Left ventricle myocardium inferior (tissue), 1 donor: ENCODE measurements at places on chromosomes 2 and 18. TPM values are rescaled to one million over a fixed set of nuclear protein-coding genes. Genes with fewer than 3 reads are reported as not detected.

Gene TNS1
- total RNA-seq: 828 TPM

Gene AGXT
- total RNA-seq: not detected

Gene CDH19
- 13.0 TPM for total RNA-seq

Gene SULT1C4
- total RNA-seq: 2.7 TPM

- peaks cover 57% of the 10 kb centered on the region for H3K27me3 ChIP-seq
- no peaks in the 10 kb centered on the region for H3K4me1 ChIP-seq
- no peaks in the 10 kb centered on the region for H3K36me3 ChIP-seq
- H3K4me3 ChIP-seq: no peak overlapping the region
- H3K27ac ChIP-seq: no peak overlapping the region
Observed at GRCh38 chr18:13890761-13891361, 24.5 kb downstream of the MC2R start.

DNA sequence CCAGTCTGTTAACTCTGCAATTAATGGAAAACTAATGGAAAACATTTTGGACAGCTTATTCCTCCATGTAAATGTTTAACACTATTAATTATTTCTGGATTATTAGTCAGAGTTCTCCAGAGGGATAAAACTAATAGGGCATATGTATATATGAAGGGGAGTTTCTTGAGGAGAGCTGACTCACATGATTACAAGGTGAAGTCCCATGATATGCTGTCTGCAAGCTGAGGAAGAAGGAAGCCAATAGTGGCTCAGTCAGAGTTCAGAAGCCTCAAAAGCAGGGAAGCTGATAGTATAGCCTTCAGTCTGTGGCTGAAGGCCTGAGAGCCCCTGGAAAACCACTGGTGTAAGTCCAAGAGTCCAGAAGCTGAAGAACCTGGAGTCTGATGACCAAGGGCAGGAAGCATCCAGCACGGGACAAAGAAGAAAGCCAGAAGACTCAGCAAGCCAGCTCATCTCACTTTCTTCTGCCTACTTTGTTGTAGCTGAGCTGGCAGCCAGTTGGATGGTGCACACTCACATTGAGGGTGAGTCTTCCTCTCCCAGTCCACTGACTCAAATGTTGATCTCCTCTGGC, 136.0 kb downstream of the PTH2R start:
- no peak overlapping the region for H3K27ac ChIP-seq
- no peak for DNase-seq
- peaks cover 6% of the 10 kb centered on the region for H3K27me3 ChIP-seq
- H3K4me1 ChIP-seq: no peaks in the 10 kb centered on the region
- H3K36me3 ChIP-seq: no peaks in the 10 kb centered on the region

DNA sequence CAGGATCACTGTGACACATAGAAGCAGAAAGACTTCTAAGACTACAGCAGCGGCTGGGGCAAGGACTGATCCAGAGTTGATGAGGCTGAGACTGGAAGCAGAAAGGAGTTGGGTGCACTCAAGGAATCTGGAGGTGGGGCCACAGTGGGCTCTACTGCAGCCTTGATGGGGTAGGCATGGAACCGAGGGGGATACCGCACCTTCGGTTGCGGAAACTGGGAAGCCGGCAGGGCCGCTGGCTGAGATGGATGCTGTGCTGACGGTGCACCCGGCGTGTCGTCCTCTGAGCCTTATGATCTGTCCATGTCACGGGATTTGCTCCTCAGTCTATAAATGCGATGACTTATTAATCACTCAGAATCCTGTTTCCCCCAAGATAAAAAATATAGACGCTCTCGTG, 473.5 kb upstream of the MYT1L start:
- H3K4me1 ChIP-seq: no peaks in the 10 kb centered on the region
- no peak for DNase-seq
- no peak overlapping the region for H3K4me3 ChIP-seq
- H3K27ac ChIP-seq: no peak overlapping the region

- no peaks in the 10 kb centered on the region for H3K27me3 ChIP-seq
- peaks cover 14% of the 10 kb centered on the region for H3K4me1 ChIP-seq
- no peak for DNase-seq
- no peak overlapping the region for H3K4me3 ChIP-seq
- no peak overlapping the region for H3K27ac ChIP-seq
Observed at GRCh38 chr18:57844319-57844718, 41.2 kb upstream of the ATP8B1 start.

GRCh38 chr18:62526098-62527025, 3.5 kb downstream of the ZCCHC2 start:
- peak overlapping the region; percentile 97 for H3K4me3 ChIP-seq
- peak; percentile 86 for DNase-seq
- peaks cover 78% of the 10 kb centered on the region for H3K4me1 ChIP-seq
- no peaks in the 10 kb centered on the region for H3K27me3 ChIP-seq

DNA sequence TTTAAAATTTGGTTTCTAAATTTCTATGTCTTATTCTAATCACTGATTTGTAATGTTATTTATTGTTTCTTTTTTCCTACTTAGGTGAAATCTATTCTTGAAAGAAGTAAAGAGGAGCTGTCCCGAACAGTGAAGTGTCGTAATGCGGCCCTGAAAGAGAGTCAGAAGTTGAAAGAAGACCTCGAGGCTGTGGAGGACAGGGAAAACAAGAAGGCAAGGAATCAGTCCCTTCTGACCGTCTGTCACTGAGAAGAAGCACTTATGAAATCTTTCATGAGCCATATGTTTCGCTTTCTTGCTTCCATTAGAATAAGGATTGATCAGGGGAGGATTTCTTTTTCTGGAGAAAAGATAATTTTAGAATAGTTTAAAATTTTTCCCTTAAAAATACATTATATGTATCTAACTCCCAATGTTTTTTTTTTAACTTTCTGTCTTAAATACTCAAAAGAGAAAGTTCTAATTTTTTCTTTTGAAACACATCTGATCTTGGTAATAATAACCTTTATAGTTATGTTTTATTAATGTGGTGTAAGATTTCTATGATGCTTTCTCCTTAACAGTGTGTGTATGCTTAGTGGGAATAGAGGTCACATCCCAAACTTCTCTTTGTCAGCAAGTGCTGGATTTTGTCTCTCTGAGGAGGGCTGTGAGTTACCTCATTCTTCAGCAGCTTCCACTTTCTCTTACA, 79.0 kb downstream of the CCDC150 start:
- no peak overlapping the region for H3K4me3 ChIP-seq
- H3K27me3 ChIP-seq: no peaks in the 10 kb centered on the region
- H3K27ac ChIP-seq: no peak overlapping the region
- no peaks in the 10 kb centered on the region for H3K4me1 ChIP-seq
- H3K36me3 ChIP-seq: no peaks in the 10 kb centered on the region

DNA sequence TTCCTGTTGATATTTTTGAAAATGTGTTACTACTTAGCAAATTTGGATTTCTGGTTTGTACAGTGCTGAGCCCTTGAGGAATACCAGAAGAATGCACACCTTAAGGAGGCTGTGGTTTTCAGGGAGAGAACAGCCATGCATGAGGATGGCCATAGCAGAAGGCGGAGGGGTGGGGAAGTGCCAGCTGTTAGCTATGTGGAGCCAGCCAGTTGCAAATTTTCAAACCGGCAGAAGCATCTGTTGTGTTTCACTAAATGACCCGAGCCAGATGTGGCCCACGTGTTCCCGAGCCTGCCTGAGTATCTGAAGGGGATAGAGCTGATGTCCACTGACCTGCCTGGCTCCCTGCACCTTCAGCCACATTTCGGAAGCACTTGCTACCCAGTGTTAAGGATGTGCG, 16.4 kb upstream of the RBM44 start:
- H3K27me3 ChIP-seq: no peaks in the 10 kb centered on the region
- no peak overlapping the region for H3K27ac ChIP-seq
- no peaks in the 10 kb centered on the region for H3K4me1 ChIP-seq
- no peak overlapping the region for H3K4me3 ChIP-seq

GRCh38 chr2:169619946-169620345, 35.8 kb downstream of the PPIG start:
- H3K4me3 ChIP-seq: no peak overlapping the region
- peaks cover 6% of the 10 kb centered on the region for H3K4me1 ChIP-seq
- H3K27ac ChIP-seq: no peak overlapping the region
- no peak for DNase-seq
- H3K27me3 ChIP-seq: no peaks in the 10 kb centered on the region

GRCh38 chr18:44579745-44580144, 100.9 kb upstream of the SETBP1 start:
- H3K27ac ChIP-seq: no peak overlapping the region
- H3K27me3 ChIP-seq: no peaks in the 10 kb centered on the region
- no peak for DNase-seq
- H3K4me3 ChIP-seq: no peak overlapping the region

GRCh38 chr2:163600801-163601200, 135.0 kb downstream of the FIGN start:
- H3K27me3 ChIP-seq: no peaks in the 10 kb centered on the region
- peaks cover 31% of the 10 kb centered on the region for H3K4me1 ChIP-seq
- H3K27ac ChIP-seq: no peak overlapping the region
- no peak for DNase-seq

- H3K4me3 ChIP-seq: no peak overlapping the region
- no peak overlapping the region for H3K27ac ChIP-seq
- DNase-seq: no peak
- no peaks in the 10 kb centered on the region for H3K27me3 ChIP-seq
- no peaks in the 10 kb centered on the region for H3K36me3 ChIP-seq
Observed at GRCh38 chr2:159856760-159857159, 58.8 kb upstream of the CD302 start.

GRCh38 chr2:120710256-120710655, 25.4 kb upstream of the GLI2 start:
- H3K27ac ChIP-seq: no peak overlapping the region
- H3K27me3 ChIP-seq: peaks cover 86% of the 10 kb centered on the region
- H3K4me3 ChIP-seq: no peak overlapping the region
- DNase-seq: no peak
- H3K4me1 ChIP-seq: peaks cover 2% of the 10 kb centered on the region

DNA sequence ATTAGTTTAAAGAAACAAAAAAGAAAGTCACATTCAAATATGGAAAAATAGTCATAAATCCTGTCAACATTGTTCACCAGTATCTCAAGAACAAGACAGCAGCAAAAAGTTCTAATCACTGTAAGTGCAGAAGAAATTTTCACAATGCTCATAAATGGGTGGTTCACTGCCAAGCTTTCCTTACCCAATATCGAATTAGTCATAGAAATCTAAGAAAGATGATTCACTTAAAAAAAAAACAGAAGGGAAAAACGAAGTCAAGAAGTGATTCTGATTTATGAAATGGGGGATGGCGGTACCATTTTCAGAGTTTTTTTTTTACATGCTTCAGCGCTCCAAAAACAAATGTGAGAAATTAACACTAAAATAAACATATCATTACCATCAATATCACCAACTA, 156.7 kb downstream of the EXOC6B start:
- no peak overlapping the region for H3K27ac ChIP-seq
- DNase-seq: no peak
- no peaks in the 10 kb centered on the region for H3K4me1 ChIP-seq
- no peak overlapping the region for H3K4me3 ChIP-seq
- H3K27me3 ChIP-seq: no peaks in the 10 kb centered on the region
- no peaks in the 10 kb centered on the region for H3K36me3 ChIP-seq

DNA sequence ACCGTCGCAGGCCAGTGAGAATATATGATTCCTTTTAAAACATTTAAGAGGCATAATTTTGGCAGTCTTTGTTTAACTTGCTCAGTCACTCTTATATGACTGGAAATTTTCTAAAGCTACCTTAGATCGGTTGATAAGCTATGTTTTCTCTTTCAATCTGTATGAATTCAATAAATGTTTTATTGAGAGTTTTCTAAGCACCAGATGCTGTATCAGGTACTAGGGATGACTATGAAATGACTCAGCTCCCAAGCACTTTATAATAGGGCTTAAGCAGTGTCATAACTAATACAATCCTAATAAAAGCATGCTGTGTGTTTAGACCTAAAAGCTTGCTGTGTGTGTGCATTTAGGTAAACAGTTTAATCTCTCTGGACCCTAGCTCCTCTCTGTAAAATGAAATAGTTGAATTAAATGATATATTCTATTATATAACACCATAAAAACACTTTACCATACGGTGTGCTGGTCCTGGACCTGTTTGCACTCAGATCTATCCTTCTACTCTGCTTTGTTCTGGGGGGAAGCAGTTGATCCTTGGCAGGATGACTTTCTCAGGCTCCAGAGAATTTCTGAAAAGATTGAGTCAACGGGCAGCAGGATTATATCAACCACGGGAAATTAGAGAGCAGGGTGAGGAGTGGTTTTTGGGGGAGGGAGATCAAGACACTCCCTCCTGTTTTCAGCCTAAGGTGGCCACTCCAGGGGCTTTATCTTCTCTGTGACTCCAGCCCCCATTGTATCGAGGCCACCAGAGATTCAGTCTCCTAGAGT, 26.1 kb upstream of the SLC38A11 start:
- no peak overlapping the region for H3K4me3 ChIP-seq
- no peak overlapping the region for H3K27ac ChIP-seq
- H3K4me1 ChIP-seq: peaks cover 4% of the 10 kb centered on the region
- no peak for DNase-seq
- H3K36me3 ChIP-seq: no peaks in the 10 kb centered on the region

GRCh38 chr2:187155476-187155875, 292.6 kb downstream of the CALCRL start:
- H3K27me3 ChIP-seq: no peaks in the 10 kb centered on the region
- H3K4me3 ChIP-seq: no peak overlapping the region
- H3K36me3 ChIP-seq: peaks cover 7% of the 10 kb centered on the region
- DNase-seq: no peak

GRCh38 chr2:205892251-205892655, 193.7 kb downstream of the INO80D start:
- H3K4me1 ChIP-seq: no peaks in the 10 kb centered on the region
- no peak for DNase-seq
- H3K27me3 ChIP-seq: peaks cover 23% of the 10 kb centered on the region
- H3K4me3 ChIP-seq: no peak overlapping the region
- no peaks in the 10 kb centered on the region for H3K36me3 ChIP-seq
